ENCODE measurements at places on chromosomes 6 and 20.

DNA sequence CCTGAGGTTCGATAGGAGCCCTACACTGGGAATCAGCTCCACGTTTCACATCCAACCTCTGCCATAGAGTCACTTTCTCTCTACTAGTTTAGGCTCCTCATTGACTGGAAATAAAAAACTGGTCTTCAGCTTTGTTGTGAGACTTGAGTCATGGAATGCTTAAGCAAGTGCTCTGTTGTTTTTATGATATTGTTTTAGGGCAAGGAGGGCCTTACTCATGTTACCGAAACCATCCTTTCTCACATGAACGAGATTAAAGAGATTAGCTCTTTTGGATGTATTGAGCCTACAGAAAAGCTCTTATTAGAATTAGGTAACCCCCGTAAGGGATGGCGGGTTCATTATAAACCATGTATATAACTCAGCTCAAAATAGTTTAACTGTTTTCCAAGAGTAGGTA, 6.9 kb upstream of the MOCS1 start:
- DNase-seq = no peak

GRCh38 chr6:43113431-43114260, 37.5 kb downstream of the PTK7 start:
- no peak for DNase-seq

- DNase-seq = no peak
Measured at GRCh38 chr20:20317621-20318364, 50.1 kb upstream of the INSM1 start.

DNA sequence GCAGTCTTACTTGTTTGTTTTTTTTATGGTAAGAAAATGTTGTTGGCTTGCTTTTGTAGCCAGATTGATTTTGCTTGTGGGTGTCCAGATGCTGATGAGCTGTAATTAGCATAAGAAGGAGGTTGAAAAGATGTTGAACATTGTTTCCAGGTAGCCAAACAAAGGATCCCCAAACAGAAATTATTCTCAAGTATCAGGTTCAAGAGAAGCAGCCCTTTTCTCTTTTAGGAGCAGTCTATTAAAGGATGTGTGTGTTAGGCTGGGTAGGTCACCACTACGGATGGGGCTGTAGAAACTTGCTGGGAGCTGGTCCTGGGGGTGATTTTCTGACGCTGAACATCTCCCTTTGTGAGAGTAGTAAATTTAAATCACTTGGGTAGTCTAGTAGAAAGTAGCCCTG, 86.9 kb upstream of the VSTM2L start:
- no peak for DNase-seq

DNA sequence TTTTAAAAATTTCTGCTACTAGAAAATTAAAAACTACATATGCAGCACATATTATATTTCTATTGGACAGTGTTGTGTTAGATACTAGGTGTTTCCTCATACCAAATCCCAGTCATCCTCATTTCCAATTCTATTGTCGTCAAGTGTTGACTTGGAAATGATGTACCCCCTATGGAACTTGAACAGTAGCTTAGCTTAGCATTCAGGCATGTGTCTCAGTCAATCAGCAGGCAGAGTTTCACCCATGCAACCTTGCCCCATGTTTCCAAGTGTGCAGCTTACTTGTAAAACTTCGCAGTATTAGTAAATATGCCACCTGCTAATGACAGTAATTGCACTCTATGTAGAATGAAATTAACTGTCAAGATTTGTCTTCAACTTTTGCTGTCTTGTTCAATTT, 59.5 kb downstream of the SAMD3 start:
- no peak for DNase-seq

DNA sequence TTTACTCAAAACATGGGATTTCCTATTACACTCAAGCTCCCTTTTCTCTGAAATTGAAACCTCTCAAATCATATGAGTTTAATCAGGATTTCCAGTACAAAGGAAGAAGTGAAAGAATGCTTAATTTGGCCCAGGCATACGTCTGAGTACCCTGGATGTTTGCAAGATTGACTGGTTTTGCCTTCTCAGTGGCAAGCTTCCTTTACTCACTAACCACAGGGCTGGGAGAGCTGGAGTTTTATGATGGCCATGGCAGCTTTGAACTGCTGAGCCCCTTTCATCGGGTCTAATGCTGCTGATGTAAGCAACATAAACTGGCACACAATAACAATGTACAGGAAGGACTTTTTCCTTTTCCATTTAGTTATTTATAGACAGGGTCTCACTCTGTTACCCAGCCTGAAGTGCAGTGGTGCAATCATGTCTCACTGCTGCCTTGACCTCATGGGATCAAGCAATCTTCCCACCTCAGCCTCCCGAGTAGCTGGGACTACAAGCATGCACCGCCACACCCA, 194.8 kb downstream of the SLC35F1 start:
- DNase-seq = no peak

DNA sequence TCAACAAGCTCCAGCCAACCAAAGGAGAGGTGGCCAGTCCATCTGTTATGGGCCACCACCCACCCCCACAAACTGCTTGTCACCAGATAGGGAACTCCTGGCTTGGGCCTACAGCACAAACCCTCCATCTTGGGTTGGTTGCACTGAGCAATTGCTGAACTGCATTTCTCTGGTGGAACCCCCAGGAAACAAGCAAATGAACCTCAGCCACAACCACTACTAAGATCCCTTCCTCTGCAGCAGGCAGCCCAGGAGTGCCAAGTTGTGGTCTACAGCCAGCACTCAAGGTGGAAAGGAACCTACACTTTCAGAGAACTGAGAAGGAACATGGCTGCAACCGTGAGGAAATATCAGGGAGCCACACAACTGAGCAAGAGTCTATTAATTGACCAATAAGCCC, 171.6 kb downstream of the TMEM200A start:
- no peak for DNase-seq

- DNase-seq = no peak
Measured at GRCh38 chr6:82178759-82179112, 68.8 kb downstream of the IBTK start.

DNA sequence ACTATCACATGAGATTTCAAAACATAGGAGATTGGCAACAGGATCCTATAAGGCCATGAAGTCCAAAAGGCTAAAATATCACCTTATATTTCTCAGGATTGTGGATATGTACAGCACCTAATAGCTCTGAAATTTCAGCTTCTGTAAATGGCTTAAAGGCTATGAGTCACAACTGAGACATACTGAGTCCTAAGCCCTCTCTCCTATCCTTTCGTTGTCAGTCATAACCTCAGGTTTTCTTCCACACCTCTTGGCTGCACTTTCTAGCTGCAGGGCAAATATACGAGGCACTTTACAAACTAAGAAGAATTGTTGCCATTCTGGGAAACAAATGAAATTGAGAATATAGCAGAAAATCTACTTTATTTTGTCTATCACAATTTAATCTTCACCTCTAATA, 969.9 kb upstream of the EPHA7 start:
- no peak for DNase-seq

GRCh38 chr20:561437-562231, 18.0 kb upstream of the CSNK2A1 start:
- DNase-seq = peak; percentile 66

- no peak for DNase-seq
Measured at GRCh38 chr6:159445351-159445750, 247.7 kb downstream of the SOD2 start.

- DNase-seq = no peak
Measured at GRCh38 chr6:136438441-136438840, 111.8 kb downstream of the MAP7 start.

DNA sequence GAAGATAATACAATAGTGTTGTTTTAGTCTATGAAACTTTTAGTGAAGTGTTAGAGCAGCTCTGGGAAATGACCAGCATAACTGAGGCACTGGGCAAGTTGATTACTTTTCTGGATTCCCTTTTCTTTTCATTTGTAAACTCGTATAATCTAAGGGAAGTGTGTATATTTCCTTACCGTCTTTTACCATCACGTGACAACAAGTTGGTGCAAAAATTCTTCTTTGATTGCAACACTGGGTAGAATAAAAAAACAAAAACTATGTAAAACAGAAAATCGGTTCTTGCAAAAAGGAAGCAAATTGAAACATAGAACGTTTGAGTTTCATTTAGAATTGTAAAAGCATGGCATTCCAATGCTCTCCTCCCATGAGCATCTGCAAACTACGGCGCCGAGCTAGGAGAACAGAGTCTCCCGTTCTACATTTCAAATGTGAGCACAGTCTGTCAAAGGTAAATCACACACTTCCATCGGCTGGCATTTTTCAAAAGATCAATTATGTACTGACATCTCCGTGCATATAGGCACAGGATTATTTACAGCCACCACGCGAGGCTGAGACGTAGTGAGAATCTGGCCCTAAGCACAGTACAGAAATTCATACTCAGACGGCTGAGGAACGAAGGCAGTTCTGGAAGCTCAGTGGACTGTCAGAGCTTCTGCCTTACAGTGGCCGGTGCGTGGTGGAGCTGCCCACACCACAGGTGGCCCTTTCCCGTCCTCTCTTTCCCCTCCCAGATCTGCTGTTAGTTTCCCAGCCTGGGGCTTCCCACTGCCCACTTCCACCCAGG, 314.0 kb downstream of the BMP7 start:
- no peak for DNase-seq

DNA sequence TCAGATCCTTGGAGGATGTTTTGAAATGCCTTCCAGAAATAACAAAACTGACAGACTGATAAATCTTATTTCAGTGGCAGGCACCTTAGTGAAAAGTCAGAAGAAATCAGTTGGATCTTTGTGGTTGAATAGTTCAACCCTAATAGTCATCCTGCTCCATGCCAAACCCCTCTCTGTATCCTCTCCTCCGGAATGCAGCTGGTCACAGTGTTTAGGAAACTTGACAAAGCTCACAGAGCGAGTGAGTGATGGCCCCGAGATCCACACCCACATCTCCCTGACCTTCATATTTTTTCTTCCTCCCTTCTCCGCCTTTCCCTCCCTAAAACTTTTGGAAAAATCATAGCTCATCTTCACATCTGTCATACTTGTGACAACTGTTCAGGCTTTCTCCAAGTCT, 464.8 kb upstream of the CDH4 start:
- DNase-seq = no peak

DNA sequence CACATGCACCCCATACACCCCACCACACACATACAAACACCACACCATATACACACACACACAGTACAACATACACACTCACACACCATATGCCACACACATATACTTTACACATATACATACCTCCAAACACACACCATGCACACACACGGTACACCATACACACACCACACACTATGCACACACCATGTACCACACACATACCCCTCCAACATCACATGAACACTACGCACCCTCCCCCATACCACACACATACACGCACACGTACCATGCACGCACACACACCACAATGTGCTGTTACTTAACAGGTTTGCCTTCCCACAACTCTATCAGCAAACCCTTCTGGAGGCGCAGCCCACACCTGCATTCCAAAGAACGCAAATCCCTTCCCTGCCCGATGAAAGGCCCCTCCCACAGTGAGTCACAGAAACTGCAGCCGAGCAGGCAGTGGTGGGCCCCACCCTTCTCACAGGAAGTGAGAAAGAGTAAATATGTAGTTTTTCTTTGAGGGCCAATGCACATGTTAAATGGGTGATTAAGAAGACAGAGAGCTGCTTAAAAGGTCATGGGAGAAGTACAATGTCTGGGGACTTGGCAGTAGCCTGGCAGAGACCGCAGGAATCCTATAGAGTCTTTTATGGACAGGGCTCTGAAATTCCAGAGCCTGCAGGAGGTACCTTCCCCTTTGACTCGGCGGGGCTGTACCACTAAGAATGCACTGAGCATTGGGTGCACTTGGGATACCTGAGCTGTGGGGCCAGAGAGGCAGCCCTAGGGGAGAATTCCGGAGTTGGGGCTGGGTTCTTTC, 34.1 kb upstream of the EZR start:
- no peak for DNase-seq

GRCh38 chr6:53128842-53129241, 19.8 kb downstream of the GCM1 start:
- no peak for DNase-seq

GRCh38 chr20:36175016-36175415, 20.5 kb downstream of the EPB41L1 start:
- no peak for DNase-seq

DNA sequence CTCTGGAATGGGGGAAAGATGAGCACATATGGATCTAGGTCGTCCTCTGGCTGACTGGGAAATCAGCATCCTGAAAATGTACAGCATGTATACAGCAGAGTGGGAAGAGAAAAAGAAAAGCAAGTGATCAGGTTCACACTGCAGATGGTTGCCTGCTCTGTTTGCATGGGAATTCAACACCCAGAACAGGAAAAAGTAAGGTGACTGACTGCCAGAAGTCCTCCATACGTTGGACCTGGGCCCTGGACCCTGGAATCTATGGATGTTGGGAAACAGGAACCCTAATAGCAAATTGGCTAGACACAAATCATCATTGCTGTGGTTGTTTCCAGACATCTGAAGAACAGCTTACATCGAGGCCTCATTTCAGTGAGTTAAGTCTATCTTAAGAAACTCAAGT, 30.3 kb upstream of the TNFAIP3 start:
- no peak for DNase-seq

DNA sequence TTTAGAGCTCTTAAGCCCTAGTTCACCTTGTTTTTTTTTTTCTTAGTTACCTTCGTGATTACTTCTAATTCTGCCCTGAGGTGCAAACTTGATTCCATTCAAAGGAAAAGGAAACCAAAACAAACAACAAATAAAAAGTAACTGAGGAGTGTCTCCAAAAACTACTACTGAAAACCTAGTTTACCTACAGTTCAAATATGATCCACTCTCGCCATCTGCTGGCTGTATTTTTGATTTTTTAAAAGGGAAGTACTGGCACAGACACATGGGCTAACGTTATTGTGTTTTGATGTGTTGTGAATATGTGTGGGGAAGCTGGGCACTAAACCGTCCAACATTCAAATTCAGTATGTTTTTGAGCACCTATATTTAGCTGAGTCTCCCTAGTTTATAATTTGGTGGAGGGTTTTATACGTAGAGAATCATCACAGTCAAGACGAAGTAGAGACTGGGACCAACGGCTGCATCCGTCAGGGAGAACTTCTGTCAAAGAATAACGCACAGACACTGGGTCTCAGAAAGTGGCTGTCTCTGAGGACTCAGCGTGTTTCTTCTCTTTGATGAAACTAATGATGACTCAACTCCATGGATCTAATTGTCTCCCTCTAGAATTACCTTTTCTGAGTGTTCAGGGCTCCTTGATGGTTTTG, 373.5 kb upstream of the BTBD3 start:
- DNase-seq = no peak

GRCh38 chr6:5723841-5724691, 282.7 kb downstream of the NRN1 start:
- DNase-seq = no peak

- peak; percentile 53 for DNase-seq
Measured at GRCh38 chr6:34242252-34243130, 5.8 kb downstream of the HMGA1 start.

GRCh38 chr20:60088236-60088635, 130.0 kb downstream of the CDH26 start:
- DNase-seq = no peak

GRCh38 chr6:146408583-146408982, 135.1 kb upstream of the RAB32 start:
- DNase-seq = no peak

- DNase-seq = no peak
Measured at GRCh38 chr6:107698146-107698545, 126.0 kb downstream of the SCML4 start.

Data from sciatic nerve (tissue), 2 donors.